M059J (cell line): ENCODE measurements at places on chromosomes 2 and 18. TPM values are rescaled to one million over a fixed set of nuclear protein-coding genes. Genes with fewer than 3 reads are reported as not detected.

DNA sequence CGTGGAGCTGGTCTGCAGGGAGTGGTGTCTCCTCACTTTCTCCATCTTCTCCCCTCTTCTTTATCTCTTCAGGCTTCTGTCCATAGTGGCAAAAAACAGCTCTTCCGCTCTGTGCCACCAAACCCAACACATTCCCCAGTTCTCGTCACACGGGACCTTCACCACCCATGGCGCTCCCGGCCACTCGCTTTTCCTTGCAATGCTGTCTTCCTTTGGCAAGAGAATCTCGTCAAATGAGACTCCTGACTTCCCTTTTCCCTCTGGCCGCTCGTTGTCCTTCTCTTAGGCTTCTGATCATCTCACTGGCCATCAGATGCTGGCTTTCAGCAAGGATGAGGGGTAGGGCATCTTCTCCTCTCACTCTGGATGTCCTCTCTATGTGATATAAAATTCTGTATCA lies 72.9 kb downstream of the DCDC2C start:
- DNase-seq: no peak

- DNase-seq: no peak
Observed at GRCh38 chr2:30422444-30423040, 24.5 kb upstream of the LCLAT1 start.

CAPN13 gene
- total RNA-seq: not detected in 2 replicates

CYP1B1 gene
- total RNA-seq: 8.3 and 13.1 TPM in 2 replicates

GRCh38 chr2:232888839-232889529 lies 18.9 kb downstream of the SNORC start:
- DNase-seq: no peak

- no peak for DNase-seq
Observed at GRCh38 chr2:32479993-32480392, 123.2 kb downstream of the BIRC6 start.

GRCh38 chr2:54207666-54208195 lies 48.3 kb downstream of the TSPYL6 start:
- DNase-seq: peak; percentile 22

UPP2 gene
- total RNA-seq: not detected in 2 replicates

DNA sequence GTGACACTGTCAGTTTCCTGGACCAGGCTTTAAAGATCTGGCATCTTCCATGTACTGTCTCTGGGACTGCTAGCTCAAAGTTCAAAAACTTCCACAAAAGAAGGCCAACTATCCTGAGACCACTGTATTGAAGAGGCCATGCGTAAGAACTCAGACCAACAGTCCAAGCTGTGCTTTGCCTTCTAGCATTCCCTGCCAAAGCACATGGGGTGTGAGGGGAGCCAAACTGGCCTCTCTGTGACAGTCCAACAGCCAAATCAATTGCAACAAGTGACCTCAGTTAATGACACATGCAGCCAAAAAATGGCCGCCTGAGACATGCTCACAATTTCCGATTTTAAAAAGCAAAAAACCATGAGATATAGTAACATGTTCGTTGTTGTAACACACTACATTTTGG lies 160.3 kb upstream of the CDH19 start:
- no peak for DNase-seq

- DNase-seq: no peak
Observed at GRCh38 chr2:184780384-184780783, 182.1 kb downstream of the ZNF804A start.

ASAP2 gene
- total RNA-seq: 14.9 and 17.2 TPM in 2 replicates

GRCh38 chr2:207854484-207855440 lies 85.1 kb upstream of the FZD5 start:
- peak; percentile 75 for DNase-seq

- DNase-seq: no peak
Observed at GRCh38 chr2:137873536-137874244, 90.6 kb upstream of the HNMT start.

VWA3B gene
- not detected in 2 replicates for total RNA-seq

MAP4K4 gene
- total RNA-seq: 21.5 and 37.6 TPM in 2 replicates

FAM228B gene
- 1.8 and 3.2 TPM in 2 replicates for total RNA-seq

RAPGEF4 gene
- total RNA-seq: 0.47 and 1.4 TPM in 2 replicates

GRCh38 chr2:158181171-158181570 lies 79.5 kb downstream of the UPP2 start:
- DNase-seq: no peak

GRCh38 chr18:8800445-8800844 lies 95.1 kb downstream of the MTCL1 start:
- peak; percentile 99 for DNase-seq

DNA sequence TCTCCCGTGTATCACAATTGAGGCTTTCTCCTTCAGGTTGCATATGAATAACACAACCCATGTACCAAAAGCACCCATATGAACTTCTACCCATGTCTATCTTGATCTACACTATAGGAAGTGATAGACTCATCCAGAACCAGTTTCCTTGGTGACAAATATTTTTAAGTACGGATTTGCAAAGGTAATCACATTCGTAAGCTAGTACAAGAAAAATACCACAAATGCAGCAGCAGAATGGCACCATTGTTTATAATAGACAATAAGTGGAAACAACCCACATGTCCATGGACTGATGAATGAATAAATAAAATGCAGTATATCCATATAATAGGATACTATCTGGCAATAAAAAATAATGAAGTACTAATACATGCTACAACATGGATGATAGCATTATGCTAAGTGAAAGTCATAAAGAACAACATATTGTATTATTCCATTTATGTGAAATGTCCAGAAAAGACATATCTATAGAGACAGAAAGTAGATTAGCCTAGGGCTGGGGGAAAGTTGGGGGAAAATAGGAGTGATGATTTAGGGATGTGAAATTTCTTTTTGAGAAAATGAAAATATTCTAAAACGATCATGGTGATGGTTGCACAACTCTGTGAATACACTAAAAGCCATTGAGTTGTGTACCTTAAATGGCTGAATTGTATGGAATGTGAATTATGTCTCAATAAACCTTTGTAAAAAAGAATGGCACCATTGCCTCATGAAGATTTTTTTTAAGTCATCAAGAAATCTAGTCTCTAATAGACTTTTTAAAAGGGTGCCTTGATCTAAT lies 3.4 kb upstream of the CCDC88A start:
- no peak for DNase-seq

ANKRD30BL gene
- total RNA-seq: not detected in 2 replicates

CFC1 gene
- total RNA-seq: not detected in 2 replicates

DNA sequence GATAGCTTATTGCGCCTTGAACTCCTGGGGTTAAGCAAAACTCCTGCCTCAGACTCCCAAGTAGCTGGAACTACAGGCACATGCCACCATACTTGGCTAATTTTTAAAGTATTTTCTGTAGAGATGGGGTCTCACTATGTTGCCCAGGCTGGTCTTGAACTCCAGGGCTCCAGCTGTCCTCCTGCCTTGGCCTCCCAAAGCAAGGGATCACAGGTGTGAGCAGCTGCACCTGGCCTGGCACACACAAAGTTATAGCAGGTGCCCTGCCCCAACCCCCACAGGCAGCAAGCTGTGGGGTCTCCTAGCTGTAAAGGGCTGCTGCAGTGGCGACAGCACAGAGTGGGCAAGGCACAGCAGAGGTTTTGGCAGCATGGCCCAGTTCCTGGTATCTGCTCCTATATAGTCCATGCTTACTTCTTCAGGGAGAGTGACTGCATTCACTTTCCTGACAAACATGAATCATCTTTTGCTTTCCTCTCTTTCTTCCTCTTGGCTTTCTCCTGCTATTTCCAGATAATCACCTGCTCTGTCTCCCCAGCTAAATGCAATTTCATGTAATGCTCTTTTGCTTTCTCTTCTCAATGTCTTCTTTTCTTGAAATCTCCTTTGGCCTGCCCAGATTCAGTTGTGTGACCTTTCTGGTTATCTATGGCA lies 27.3 kb upstream of the METAP1D start:
- peak; percentile 2 for DNase-seq

GRCh38 chr2:126776692-126777619 lies 121.0 kb downstream of the GYPC start:
- peak; percentile 47 for DNase-seq

DNA sequence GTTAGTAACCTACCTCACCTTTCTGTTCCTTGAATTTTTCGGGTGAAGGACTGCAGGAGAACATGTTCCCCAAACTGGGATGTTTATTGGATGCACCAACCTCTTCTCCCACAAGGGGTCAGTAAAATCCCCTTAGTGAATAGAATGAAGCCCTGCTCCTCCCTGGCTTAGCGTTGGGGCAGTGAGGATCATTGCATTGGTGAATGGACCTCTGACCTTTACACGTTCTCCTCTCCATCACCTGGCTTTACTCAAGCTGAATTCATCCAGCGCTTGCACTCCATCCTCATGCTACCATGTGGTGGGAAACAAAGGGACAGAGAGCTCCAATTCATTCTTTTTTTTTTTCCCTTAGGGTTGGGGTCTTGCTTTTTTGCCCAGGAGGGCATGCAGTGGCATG lies 157.2 kb downstream of the MIB1 start:
- DNase-seq: peak; percentile 61

DNA sequence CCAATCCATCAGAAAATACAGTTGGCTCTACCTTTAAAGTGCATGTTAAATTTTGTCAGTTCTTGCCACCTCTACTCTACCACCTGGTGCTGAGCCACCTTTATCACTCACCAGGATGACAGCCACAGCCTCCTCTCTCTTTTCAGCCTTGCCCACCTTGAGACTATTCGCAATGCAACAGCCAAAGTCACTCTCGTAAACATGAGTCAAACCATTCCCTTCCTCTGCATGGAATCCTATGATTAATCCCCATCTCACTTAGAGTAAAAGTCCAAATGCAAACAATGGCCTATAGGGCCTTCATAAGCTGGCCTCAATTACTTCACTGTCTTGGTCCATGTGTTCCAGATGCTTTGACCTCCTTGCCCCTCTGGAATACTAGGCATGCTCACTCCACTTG lies 5.8 kb upstream of the OSBPL6 start:
- peak; percentile 27 for DNase-seq

- DNase-seq: no peak
Observed at GRCh38 chr2:213007290-213007838, 144.0 kb downstream of the IKZF2 start.

GRCh38 chr18:3114451-3114850 lies 101.5 kb upstream of the LPIN2 start:
- DNase-seq: no peak

DNA sequence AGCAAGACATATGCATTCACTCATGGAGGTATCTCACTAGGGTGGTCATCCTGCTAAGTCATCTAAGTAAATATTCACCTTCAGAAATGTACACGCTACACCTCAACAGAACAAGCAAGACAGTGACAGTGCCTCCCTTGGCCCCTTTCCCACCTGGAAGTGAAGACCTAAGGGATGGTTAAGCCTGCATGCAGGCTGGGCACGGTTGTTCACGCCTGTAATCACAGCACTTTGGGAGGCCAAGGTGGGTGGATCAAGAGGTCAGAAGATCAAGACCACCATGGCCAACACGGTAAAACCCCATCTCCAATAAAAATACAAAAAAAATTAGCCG lies 4.4 kb downstream of the LIMS2 start:
- DNase-seq: no peak

DNA sequence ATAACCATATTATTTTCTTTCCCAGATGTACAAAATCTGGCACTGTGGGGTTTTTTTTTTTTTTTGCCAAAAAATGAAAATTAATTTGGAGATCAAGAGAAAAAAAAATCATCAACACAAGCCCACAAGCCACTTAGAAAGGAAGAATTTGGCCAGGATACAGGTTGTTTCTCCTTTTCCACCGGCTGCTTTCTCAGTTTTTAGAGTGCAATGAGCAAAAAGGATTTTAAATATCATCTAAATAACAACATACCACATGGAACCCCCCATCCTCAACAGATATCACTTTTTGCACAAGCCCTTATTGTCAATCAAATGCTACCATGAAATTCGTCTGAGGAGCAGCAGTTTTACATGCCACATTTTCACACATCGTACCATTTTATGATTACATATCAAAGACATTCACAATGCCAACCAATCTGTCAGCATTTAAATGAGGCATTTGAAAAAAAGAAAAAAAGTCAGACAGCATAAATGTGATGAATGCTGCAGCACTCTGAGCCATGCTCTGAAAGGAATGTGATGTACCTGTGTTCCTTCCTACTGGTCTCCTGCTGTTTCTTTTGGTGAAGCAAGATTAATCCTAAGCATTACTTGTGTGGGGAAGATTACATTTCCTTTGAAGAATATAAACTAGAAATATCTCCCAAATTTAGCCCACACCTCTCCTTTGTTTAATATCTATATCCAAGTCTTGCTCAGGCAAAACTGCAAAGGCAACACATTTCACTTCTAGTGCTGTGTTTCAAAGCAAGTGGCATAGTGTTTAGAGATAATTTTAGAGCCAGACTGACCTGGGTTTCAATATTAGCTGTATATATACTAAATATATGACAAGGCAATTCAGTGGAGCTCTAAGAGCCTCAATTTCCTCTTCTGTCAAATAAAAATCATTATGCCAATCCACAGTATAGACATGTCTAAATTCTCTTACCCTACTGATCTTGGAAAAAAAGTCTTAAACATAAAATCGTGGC lies 391.3 kb downstream of the CMPK2 start:
- no peak for DNase-seq

DNA sequence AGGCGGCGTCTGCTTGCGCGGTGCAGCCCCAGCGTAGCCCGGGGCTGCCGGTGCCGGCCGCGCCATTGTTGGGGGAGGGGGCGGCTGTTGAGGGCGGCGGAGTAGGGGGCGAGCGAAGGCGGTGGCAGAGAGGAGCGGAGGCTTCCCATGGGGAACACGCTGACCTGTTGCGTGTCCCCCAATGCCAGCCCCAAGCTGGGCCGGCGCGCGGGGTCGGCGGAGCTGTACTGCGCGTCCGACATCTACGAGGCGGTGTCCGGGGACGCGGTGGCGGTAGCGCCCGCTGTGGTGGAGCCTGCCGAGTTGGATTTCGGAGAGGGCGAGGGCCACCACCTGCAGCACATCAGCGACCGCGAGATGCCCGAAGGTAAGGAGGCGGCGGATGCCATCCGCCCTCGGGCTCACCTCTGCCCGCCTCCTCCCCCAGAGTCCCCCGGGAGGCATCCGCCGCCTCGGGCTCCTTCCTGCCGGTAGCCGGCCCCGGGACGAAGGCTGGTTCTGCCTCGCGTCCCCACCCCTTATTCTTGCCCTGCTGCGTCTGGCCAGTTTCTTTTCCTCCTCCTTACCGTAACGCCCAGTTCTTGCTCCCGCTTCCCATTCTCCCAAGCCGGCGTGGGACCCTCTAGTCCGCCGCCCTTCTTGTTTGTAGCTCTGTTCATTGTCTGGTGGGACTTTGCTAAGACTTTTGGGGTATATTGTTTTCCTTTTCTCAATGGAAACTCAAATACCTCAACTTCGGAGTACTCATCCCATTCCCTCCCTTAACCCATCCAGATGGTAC lies 500 bp downstream of the CCNYL1 start:
- DNase-seq: peak; percentile 55

GRCh38 chr2:72121153-72121552 lies 26.5 kb downstream of the CYP26B1 start:
- DNase-seq: no peak

DNA sequence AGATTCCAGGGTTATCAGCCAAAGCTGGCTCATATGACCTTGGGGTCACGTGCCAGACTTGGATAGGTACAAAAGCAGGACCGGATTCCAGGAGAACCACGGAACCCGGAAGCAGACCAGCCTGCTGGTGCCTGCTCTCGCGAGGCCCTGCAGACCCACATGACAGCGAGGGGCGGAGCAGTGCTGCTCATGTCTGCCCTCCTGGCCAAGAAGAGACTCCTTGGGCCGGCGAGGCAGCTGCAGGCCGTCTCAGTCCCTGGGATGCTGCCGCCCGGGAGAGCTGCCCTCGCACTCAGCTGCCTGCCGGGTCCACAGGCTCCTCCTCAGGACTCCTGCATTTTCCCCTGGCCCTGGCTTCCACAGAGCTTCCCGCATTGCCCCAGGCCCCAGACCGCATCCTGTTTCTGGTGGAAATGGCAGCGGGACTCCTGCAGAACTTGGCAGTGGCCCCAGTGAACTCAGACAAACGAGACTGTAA lies 739.5 kb downstream of the SOCS6 start:
- DNase-seq: peak; percentile 79
